CD4-positive, alpha-beta T cell treated with Interleukin-6 at 100 ng/mL for 8 hours (primary cell): ENCODE measurements at places on chromosomes 16 and 17.

GRCh38 chr17:14305785-14306496 lies 5.1 kb downstream of the HS3ST3B1 start:
- no peak for DNase-seq

- DNase-seq = peak; percentile 30
Measured at GRCh38 chr17:59963738-59964481, 630 bp downstream of the RNFT1 start.

DNA sequence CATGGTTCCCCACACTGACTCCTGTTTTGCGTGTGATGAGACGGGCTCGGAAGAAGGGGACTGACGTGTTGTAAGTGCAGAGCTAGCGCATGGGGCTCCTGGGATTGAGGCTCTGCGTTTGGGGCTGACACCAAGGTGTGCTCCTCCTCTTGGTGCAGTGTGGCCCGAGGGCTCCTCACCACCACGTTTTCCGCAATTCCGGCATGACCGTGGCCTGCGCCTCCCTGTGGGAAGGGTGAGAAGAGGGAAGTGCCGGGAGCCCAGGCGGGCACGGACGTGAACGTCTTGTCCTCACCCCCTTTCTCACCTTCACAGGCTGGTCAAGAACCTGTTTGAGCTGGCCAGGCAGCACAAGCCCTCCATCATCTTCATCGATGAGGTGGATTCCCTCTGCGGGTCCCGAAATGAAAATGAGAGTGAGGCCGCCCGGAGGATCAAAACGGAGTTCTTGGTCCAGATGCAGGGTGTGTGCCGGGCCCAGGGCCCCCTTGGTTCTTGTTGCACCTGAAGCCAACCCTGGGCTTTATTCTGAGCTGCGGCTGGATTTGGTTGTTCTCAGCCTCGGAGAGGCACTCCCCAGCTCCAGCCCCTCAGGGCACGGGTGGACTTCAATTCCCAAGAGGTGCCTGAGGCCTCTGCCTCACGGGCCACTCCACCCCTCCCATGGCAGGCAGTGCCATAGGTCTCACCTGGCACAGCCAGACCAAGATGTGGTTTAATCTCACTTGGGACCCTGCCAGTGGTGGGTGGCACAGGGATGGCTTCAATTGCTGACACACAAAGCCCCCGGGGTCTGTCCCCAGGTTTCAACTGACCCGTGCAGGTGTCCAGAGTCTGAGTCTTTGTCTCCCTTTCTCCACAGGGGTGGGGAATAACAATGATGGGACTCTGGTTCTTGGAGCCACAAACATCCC lies 8.9 kb downstream of the VPS4A start:
- DNase-seq = no peak

- DNase-seq = peak; percentile 49
Measured at GRCh38 chr16:11233727-11234376, 22.2 kb downstream of the SOCS1 start.

DNA sequence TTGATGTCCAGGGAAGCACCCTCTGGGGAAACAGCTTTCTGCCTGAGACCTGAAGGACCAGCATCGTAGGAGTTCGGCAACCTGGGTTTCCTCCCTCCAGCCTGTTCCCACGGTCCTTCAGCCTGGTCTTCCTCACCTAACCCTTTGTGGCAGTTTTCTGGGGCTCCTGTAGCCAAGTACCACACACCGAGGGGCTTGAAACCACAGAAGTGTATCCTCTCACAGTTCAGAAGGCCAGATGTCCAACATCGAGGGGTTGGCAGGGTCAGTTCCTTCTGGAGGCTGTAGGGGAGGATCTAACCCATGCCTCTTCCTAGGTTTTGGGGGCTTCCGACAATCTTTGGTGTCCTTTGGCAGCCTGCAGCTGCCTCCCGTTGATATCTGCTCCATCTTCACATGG lies 381.0 kb upstream of the TNRC6C start:
- DNase-seq = no peak

GRCh38 chr17:17884391-17885357 lies 47.9 kb upstream of the SREBF1 start:
- no peak for DNase-seq

DNA sequence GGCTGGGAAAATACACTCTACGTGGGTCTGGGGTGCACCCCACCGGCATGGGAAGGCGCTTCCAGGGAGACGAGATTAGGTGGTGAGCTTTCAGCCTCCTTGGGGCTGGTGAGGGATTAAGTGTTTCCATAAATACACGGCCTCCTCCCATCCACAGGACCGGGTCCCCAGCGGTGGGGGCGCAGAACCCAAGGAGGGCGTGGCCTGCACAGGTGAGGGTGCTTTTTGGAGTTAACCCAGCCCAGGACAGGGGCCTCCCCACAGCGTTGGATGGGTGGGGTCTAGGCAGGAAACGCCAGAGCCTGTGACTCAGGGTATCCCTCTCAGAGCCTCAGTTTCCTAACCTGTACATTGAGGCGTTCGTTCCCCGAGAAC lies 1.1 kb downstream of the C16orf74 start:
- DNase-seq = no peak

DNA sequence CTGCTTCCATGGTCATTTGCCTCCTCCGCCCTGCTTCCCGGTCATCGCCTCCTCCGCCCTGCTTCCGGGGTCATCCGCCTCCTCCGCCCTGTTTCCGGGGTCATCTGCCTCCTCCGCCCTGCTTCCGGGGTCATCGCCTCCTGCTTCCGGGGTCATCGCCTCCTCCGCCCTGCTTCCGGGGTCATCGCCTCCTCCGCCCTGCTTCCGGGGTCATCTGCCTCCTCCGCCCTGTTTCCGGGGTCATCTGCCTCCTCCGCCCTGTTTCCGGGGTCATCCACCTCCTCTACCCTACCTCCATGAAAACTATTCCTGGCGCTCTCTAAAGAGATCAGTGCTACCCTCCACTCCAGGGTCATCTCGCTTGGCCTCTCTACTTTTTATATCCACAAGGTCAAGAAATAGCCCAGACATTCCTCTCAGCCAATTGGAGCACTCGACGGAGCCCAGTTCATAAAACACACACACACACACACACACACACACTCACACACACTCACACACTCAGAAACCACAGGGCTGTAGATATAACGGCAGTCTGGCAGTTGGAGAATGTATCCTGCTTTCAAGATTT lies 44.8 kb downstream of the TRARG1 start:
- peak; percentile 15 for DNase-seq

DNA sequence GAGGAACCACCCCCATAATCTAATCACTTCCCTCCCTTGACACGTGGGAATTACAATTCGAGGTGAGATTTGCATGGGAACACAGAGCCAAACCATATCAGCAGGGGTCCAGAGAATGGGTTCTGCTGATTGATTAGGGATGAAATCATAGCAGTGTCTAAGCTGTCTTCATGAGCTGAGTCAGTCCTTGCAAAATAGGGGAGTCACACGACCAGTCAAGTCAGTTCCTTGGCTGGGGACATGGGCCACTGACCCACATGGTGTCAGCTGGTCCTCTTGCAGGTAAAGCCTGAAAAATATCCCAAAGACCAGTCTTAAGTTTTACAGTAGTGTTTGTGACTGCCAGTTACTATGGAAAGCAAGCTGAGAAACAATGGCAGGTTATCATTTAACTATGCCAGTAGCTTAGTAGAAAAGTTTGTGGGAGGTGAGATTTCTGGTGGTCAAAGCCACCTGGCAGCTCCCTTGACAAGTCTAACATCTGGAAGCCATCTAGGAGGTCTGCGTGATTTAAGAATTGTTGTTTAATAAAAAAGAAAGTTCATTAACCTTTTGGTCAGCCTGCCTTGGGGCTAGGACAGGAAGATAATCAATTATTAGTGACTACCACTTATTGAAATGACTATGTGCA lies 15.7 kb upstream of the ATF7IP2 start:
- DNase-seq = no peak

DNA sequence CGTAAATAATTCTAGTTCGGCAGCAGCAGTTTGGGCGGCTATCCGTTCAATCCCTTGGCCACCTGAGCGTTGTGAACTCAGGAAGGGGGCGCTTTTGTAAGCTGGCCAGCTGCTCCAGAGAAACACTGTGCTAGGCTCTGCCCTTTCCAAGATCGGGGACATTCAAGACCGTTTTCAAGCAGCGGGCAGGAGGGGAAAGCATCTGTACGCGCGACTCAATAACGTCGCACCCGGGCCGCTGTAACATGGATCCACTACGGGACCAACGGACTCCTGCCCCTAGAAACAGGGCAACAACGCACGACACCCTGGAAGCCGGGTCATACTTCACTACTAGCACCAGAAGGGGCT lies 463 bp downstream of the TOP2A start:
- DNase-seq = no peak

GRCh38 chr16:66131156-66131807 lies 235.2 kb upstream of the CDH5 start:
- DNase-seq = no peak

- no peak for DNase-seq
Measured at GRCh38 chr16:10744370-10745030, 858 bp downstream of the NUBP1 start.

DNA sequence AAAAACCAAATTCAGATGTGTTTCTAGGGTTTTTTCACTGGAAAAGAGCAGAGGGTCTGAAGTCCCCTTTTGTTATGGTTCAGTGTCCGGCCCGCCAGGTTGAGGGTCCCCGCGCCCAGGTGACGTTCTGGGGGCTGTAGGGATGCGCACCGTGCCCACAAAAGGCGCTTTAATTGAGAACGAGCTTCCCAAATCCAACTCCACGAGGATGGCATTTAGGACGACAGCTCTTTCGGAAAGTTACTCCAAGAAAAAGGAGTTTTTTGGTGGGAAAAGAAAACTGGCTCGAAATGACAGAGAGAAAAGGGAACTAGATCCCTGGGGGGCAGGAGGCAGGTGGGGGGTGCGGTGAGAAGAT lies 15.9 kb upstream of the ZFHX3 start:
- no peak for DNase-seq

DNA sequence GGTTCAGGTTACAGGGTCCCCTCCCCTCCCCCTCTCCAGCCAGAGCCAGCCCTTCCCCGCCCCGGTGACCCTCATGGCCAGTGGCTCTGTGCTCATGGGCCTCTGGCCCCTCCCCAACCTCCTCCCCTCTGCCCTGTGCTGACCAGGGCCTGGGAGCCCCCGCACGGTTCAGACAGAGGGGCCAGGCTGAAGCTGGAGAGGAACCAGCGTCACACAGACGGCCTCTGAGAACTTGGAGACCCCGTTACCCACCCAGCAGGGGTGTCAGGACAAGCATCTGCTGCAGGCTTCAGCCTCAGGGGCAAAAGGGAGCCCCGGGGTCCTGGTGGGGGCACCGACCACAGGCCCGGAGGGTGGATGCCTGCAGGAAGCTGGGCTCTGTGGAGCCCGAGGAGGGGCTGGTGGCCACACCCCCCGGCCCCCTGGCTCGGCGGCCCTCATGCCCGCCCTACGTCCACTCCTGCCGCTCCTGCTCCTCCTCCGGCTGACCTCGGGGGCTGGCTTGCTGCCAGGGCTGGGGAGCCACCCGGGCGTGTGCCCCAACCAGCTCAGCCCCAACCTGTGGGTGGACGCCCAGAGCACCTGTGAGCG lies at the start of gene WFIKKN1:
Gene WFIKKN1, plus strand, starts transcription at position 171 of the 591 bp plus-strand sequence. Its CDS starts 269 bp downstream, at position 440.
- no peak for DNase-seq

GRCh38 chr17:9021158-9021991 lies at the start of gene NTN1:
Gene NTN1, plus strand, starts transcription at chr17:9021510. Its CDS starts 864 bp downstream, at chr17:9022374.
- DNase-seq = peak; percentile 27

GRCh38 chr16:12016291-12016947 lies 39.9 kb downstream of the SNX29 start:
- no peak for DNase-seq

- DNase-seq = no peak
Measured at GRCh38 chr16:4071686-4072561, 44.3 kb downstream of the ADCY9 start.

DNA sequence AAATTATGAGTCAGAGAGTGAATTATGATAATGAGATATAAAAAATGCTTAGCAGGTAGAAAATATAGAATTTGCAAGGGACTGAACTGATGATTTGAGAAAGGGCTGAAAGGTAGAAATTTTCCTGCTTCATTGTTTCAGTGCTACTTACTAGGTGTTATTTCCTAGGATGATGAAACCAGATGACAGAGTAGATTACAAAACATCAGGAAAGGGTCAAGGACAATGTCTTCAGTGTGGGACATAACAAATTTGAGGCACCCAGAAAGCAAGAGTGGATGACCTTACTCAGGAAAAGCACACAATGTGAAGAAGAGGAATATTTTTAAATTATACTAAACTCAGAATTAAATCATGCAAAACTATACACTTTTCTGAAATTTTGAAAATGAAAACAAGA lies 102.1 kb downstream of the SHCBP1 start:
- DNase-seq = no peak

GRCh38 chr16:51500306-51500705 lies 349.2 kb upstream of the SALL1 start:
- no peak for DNase-seq

DNA sequence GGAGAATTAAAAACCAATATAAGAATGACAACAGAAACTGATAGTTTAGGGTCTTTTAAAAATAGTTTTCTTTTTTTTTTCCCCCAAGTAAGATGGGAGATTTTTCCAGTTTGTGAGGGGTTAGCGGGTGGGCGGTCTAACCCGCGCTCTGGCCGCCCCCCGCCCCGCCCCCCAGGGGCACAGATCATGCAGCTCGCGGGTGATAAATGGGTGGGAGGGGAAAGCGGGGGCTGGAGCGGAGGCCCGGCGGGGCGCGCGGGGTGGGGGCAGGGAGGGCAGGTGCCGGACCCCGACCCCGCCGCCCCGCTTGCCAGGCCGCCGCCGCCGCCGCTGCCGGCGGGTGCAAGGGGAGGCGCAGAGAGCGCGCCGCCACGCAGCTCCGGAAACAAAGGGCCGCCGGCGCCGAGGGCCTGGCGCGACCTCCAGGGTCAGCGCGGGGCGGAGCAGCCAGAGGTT lies 60.1 kb upstream of the GSE1 start:
- DNase-seq = no peak

GRCh38 chr16:47008174-47008573 lies 34.7 kb upstream of the DNAJA2 start:
- no peak for DNase-seq

- peak; percentile 40 for DNase-seq
Measured at GRCh38 chr17:35171834-35172233, 22.4 kb downstream of the SLC35G3 start.

- DNase-seq = no peak
Measured at GRCh38 chr17:55416000-55416399, 5.6 kb downstream of the MMD start.

- no peak for DNase-seq
Measured at GRCh38 chr16:67651847-67652246, 6.9 kb downstream of the CARMIL2 start.

- DNase-seq = no peak
Measured at GRCh38 chr17:27571563-27572352, 59.2 kb upstream of the LGALS9 start.

DNA sequence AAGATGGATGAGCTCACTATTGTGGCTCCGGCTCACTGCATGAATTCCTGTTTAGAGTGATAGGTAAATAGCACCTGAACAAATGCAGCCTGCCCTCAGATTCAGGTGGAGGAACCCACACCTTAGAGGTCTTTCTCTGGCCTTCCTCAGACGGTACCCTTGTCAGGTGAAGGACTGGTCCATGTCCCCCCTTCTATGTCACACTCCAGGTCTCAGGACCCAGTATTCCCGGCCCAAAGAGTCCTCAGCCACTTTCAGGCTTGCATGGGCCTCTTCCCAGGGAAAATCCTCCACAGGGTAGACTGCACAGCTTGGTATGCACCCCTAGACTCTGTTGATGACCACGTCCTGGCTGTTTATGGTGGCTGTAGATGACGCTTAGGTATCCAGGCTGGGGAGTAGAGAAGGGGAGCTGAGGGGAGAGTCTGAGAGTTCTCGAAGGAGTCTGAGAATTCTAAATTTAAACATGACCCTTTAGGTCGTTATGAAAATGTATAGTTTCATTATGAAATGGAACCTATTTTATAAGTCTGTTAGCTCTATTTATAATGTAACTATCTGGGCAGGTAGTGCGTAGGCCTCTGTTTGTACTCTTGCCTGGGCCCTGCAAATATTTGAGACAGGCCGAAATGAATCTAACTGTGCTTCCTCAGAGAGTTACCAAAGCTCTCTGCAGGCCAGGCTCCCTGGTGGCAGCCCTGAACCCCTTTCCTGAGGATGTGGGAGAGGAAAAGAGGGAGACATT lies 32.5 kb upstream of the CCR7 start:
- no peak for DNase-seq
